ENCODE measurements at places on chromosomes 5 and 9. TPM values are rescaled to one million over a fixed set of nuclear protein-coding genes. Genes with fewer than 3 reads are reported as not detected.

The ABL1 gene
- 55.2 TPM for total RNA-seq

The CMYA5 gene
- 0.39 TPM for total RNA-seq

The GNAQ gene
- total RNA-seq = 10.3 TPM

The RNF183 gene
- 1.5 TPM for total RNA-seq

The ADAMTS19 gene
- total RNA-seq = 2.4 TPM

DNA sequence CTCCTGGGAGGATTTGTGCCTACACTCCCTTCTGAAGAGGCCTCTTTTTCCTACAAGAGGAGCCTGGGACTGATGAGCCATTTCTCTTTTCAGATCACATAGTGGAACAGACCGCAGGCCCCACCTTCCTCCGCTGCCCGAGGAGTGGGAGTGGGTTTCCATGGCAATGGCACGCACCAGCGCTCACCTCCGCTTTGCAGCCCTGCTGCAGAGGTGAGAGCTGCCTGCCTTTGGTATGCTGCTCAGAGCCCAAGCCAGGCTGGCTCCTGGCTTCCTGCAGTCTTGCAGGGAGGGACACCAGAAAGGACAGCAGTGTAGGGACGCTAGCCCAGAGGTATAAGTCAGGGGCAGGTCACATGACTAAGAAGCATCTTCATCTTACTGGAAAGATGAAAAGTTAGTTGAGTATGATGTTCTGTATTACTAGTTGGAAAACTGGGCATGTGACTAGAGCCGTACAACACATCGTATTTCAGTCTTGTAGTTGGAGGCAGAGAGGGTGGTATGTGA, 12.4 kb downstream of the PTTG1 start:
- no peak for DNase-seq

GRCh38 chr5:129717751-129718310, 30.1 kb upstream of the MINAR2 start:
- DNase-seq = no peak

GRCh38 chr5:112407666-112408065, 11.4 kb downstream of the EPB41L4A start:
- no peak for DNase-seq

- DNase-seq = no peak
Measured at GRCh38 chr5:120926471-120926870, 462.4 kb downstream of the PRR16 start.
